ENCODE measurements at places on chromosomes 4 and X. TPM values are rescaled to one million over a fixed set of nuclear protein-coding genes. Genes with fewer than 3 reads are reported as not detected.

DNA sequence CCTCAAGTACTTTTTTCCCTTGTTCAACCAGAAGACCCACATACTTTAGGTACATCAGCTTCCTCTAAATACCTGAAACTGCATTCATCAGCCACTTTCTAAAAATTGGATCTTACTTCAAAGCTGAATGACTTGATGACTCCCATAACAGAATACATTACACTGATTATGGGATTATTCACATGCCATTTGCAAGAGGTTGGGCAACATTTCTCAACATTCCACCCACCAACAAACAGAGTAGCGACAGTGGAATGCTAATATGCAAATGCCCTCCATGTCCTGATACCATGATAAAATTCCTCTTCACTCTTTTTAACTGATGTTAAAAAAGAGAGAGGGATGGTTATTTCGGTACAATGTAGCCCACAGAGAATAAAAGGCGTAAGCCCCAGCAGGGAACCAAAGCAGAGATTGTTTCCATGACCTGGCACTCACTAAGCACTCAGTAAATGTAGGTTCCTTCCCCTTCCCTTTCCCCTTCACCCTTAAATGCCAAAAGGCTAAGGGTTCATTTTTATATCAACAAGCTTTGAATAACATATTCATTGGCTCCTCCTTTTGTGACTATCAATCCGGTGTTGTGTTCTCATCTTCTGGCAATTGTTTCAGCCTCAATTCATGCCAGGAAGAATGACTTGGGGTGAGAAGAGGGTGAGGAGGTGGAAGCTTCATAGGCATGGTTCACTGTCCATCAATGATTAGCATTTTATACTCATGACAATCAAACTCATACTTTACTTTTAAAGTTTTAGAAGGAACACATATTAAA, 317.2 kb downstream of the DHX15 start:
- DNase-seq, result no peak

Gene IL13RA2
- not detected for total RNA-seq

Gene LONRF3
- total RNA-seq, result 5.5 TPM

GRCh38 chr4:52987392-52988056, 125.4 kb downstream of the RASL11B start:
- DNase-seq, result no peak

Gene STBD1
- total RNA-seq, result 31.9 TPM

Gene CXorf49
- not detected for total RNA-seq

Gene TAB3
- 14.7 TPM for total RNA-seq

Gene MAGEC2
- not detected for total RNA-seq

- DNase-seq, result no peak
Observed at GRCh38 chr4:45119376-45119775, 393.0 kb upstream of the GNPDA2 start.

DNA sequence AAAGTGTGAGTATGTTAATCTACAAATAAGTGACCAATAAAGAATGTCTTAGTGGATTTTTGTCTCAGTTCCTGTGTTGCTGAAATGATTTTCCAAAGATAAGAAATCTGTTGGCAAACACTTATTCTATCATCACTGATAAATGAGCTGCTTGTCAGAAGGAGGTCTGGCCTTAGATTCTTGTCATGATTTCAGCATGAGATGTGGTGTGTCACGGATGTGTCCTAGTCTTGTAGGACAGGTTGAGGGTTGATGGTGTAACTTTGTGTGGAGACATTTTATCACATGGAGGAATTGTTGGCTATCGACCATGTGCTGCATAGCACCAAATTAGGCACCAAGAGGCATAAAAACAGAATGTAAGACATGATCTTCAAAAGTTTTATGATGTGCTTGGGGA, 31.8 kb upstream of the LIMCH1 start:
- no peak for DNase-seq

Gene ANKRD50
- 10.4 TPM for total RNA-seq

GRCh38 chr4:118175506-118175905, 141.2 kb downstream of the NDST3 start:
- DNase-seq, result no peak

- DNase-seq, result no peak
Observed at GRCh38 chr4:99310389-99310788, 10.8 kb downstream of the ADH1B start.

GRCh38 chr4:183552274-183553146, 47.7 kb downstream of the ING2 start:
- no peak for DNase-seq

Gene SPOCK3
- not detected for total RNA-seq

GRCh38 chrX:140439476-140439875, 65.4 kb downstream of the SOX3 start:
- DNase-seq, result peak; percentile 53

DNA sequence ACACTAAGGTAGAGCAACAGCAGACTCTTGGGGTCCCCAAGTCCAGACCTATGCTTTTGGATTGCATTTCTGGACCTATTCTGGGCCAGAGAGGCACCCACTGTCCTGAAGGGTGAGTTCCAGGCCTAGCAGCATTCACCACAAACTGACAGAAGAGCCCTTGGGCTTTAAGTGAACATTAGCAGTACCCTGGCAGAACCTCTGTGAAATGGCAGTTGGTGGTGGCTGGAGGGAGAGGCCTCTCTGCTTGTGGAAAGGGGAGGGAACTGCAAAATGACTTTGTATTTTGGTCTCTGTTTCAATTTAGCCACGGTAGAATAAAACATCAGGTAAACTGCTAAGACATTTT, 1211.9 kb downstream of the PCDH18 start:
- no peak for DNase-seq

DNA sequence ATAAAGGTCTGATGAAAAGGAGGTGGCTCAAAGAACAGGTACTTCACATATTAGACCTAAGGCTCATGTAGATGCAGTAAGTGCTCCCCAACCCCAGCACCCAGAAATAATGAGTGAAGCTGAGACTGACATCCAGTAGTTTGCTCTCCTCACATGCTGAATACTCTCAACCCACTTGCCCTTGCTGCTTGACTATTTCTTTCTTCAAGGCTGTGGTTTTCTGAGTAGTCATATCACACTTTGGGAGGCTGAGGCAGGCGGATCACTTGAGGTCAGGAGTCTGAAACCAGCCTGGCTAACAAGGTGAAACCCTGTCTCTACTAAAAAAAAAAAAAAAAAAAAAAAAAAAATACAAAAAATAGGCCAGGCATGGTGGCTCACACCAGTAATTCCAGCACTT, 51.5 kb upstream of the PRPS1 start:
- no peak for DNase-seq

- no peak for DNase-seq
Observed at GRCh38 chr4:99696801-99697200, 39.2 kb upstream of the C4orf54 start.

DNA sequence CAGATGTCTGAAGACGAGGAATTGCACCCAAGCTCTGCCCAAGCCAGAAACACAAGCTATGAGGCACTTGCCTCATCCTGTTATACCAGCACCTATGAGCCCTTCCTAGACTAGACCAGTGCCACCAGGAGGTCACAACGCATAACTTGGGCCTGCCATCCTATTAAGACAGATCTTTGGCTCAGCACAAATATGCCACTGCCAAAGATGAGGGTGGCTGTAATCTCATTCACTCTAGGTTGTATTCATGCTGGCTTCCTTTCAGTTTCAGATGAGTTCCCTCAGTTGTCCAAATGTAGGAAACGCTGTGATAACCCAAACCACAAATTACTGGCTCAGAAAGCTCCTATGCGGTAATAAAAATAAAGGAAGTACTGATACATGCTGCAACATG, 76.5 kb upstream of the CITED1 start:
- DNase-seq, result no peak

DNA sequence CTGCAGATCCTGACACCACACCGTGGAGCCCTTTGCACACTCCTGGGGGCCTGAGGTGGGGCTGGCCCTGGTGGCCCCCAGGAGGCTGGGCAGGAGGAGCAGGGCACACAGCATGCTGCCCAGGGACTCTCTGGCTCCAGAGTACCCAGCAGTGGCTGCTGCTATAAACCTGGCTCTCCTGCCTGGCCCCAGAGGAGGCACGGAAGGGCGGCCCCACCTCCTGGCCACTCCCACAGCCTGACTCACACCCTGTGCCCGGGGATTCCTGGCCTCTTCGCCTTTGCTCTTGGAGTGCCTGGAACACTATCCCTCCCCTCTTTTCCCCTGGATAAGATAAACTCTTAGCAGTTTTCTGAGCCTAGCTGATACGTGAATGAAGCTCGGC, at the start of gene PSAPL1:
TSS of gene PSAPL1 (minus strand) at position 165 of the 385 bp plus-strand sequence. CDS start at position 114, 51 bp downstream.
- DNase-seq, result no peak

Gene MAML3
- 3.4 TPM for total RNA-seq

- no peak for DNase-seq
Observed at GRCh38 chrX:133670383-133670782, 255.1 kb upstream of the GPC4 start.

Gene RNF128
- total RNA-seq, result 2.1 TPM

Gene LIMCH1
- 184 TPM for total RNA-seq

Gene DCAF16
- 17.1 TPM for total RNA-seq

- DNase-seq, result no peak
Observed at GRCh38 chr4:153722036-153722435, 37.8 kb downstream of the RNF175 start.

DNA sequence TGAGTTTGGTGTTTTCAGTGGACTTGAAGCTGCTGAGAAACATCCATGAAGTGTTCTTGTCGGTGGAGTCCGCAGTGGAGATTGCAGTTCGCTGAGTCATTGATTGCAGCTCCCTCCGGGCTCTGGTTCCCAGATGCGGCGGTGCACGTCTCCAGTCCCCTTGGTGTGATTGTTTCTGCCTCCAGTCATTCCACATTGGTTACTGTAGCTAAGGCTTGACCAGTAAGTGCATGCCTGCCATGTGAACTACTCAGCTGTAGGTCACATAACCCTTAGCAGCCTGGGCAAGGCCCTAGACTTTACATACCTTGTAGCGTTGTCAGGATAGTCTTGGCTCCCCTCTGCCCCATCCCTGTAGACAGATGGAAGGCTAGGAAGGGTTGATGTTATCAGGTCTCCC, 53.8 kb upstream of the CLCN4 start:
- DNase-seq, result no peak

DNA sequence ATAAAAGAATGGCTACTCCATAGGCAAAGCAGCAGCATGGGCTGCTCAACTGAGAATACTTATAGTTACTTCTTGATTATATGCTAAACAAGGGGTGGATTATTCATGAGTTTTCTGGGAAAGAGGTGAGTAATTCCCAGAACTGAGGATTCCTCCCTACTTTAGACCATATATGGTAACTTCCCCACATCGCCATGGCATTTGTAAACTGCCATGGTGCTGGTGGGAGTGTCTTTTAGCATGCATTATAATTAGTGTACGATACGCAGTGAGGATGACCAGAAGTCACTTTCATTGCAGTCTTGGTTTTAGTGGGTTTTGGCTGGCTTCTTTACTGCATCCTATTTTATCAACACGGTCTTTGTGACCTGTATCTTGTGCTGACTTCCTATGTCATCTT, 141.5 kb downstream of the MAGEB17 start:
- no peak for DNase-seq

DNA sequence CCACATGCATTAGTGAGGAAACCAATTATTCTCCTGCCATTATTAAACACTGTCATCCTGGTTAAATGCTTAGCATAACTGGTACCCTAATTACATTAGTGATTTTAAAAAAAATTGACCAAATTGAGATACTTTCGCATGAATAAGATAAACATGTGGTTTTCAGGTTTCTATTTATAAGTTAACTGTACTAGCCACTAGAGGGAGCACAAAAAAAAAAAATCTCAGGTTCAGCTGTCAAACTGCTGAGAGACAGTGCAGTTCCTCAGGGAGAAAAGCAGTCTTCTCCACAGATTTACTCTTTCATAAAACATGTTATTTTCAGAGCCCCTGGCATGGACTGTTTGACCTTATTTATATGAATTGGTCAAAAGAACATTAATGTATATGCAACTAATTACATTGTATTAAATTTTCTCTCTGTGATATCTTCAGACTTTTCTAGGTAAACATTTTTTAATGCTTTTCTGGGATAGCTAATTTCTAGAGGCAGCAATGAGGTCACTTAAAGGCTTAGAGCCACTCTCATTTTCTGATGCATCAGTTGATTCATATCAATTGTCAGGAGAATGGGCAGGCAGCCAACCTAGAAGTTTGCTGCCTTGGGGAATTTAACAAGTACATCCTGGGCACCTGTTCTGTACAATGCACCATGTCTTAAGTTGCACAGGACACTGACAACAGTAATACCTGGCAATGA, 167.5 kb downstream of the CDS1 start:
- no peak for DNase-seq

Gene NEIL3
- total RNA-seq, result 0.14 TPM

Gene DDX53
- total RNA-seq, result not detected

DNA sequence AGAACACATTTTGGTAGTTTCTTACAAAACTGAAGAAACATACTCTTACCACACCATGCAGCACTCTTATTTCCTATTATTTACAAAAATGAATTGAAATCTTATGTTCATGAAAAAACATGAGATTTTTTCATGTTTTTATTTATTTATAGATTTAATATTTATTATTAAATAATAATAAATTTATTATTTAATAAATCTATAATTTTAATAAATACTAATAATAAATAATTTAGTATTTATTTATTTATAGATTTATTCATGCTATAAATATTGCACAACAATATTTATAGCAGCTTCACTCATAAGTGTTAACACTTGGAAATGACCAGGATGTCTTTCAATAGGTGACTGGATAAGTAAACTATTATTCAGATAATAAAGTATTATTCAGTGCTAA, 91.6 kb upstream of the CPXCR1 start:
- no peak for DNase-seq

Gene BEX1
- 8.0 TPM for total RNA-seq

- DNase-seq, result no peak
Observed at GRCh38 chr4:170729236-170729635, 639.5 kb upstream of the AADAT start.

- peak; percentile 48 for DNase-seq
Observed at GRCh38 chr4:995311-996026, 2.3 kb upstream of the SLC26A1 start.

- DNase-seq, result no peak
Observed at GRCh38 chrX:40272776-40273175, 175.0 kb upstream of the BCOR start.

Gene TCP11X2
- total RNA-seq, result not detected

DNA sequence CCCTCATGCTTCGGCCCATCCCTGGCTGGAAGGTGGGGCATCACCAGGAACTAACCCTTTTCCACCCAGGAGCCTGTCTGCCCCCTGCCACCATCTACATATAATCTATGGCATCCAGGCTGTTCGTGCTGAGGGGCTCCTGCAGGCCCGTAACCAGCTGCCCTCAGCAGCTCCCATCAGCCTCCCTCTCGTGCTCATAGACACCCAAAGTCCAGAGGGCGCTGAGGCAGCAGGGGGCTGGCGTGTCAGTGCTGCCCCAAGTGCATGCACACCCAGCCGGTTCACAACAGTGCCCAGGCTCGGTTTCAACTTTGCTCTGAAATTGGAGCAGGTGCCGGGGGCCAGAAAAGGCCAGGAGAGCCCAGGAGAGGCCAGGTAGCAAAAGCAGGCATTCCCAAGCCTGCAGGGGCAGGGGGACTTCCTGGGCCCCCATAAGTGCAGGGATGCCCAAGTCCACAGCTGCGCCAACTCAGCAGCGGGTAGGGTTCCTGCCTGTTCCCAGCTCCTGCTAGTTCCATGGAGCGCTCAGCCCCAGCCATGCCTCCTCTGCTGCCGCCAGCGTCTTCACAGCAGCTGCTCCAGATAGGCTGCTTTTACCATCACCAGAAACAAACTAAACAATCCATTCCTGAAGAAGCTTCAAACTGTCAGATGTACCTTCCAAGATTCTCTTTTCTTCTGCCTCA, 558.2 kb upstream of the GNPDA2 start:
- no peak for DNase-seq

GRCh38 chr4:158970812-158971211, 132.1 kb upstream of the RAPGEF2 start:
- no peak for DNase-seq
